ENCODE measurements at places on chromosomes 16 and 17.
A peak's percentile ranks its signal among the peaks of the same experiment; 100 is the strongest.

DNA sequence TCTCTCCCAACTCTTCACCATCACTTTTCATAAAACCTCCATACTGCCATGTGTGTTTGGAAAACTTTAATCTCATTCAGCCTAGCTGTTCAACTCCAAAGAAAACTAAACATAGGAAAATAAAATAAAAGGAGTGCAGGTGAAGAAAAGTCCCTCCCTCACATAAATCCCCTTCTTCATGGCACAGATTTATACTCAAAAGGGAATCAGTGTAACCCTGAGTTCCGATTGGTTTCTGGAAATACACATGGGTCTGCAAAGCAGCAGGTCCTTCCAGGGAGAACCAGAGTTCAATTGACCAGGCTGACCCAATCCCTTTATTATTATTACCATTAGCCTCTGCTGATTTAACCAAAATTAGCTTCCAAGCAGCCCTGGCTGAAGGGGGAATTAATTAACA lies 8.9 kb upstream of the HOXB2 start:
- DNase-seq = no peak

DNA sequence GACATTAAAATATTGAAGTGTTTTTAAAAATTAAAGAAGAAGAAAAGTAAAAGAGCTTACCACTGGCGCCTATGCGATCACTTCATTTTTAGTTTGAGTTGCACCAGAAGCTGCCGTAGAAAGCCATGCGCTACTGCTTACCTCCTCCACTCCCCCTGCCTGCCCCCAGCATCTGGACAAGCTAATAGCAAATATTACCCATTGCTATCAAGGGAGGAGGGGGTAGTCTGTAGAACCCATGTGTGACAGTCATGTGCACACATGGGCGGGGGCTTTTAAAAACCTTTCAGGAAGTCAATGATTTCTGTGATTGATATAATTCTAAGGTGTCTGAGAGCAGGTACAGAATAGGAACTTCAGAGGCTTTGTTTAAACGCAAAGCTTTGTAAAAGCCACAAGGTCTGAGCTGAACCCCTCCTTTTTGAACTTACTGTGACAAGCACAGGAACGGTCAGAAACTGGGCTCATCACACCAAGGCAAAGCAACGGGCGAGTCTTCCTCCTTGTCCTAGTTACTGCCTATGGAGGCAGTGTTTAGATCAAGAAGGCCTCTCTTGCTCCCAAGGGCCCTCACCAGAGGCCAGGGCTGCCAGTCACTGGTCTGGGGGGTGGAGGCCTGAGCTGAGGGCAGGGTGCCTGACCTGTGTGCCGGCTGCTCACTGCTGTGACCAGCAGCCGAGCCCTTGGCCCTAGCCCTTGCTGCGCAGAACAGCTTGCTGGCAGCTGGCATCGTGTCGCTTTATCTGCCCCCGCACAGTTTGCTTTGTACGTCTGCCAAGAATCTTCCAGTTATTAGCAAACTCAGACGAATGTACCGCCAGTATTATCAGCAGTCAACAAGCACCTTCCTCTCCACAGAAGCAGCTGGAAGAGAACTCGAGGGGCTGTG lies 15.0 kb downstream of the GINS2 start:
- no peak for DNase-seq

DNA sequence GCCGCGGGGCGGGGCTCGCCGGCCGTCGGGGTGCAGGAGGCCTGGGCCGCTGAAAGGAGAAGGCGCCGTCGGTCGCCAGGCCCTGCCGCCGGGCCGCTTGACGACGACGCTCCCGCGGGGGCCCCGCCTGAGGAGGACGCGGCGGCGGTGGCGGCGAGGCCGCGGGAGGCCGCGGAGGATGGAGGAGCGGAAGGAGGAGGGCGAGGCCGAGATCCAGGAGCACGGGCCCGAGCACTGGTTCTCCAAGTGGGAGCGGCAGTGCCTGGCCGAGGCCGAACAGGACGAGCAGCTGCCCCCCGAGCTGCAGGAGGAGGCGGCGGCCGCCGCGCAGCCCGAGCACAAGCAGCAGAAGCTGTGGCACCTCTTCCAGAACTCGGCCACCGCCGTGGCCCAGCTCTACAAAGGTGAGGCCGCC lies 430 bp downstream of the HAPSTR1 start:
- peak; percentile 54 for DNase-seq

DNA sequence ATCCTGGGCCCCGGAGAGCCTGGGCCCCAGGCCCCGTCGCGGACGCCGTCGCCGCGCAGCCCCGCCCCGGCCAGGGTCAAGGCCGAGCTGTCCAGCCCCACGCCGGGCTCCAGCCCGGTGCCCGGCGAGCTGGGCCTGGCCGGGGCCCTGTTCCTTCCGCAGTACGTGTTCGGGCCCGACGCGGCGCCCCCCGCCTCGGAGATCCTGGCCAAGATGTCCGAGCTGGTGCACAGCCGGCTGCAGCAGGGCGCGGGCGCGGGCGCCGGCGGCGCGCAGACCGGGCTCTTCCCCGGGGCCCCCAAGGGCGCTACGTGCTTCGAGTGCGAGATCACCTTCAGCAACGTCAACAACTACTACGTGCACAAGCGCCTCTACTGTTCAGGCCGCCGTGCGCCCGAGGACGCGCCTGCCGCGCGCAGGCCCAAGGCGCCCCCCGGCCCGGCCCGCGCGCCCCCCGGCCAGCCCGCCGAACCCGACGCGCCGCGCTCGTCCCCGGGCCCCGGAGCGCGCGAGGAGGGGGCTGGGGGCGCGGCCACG lies 36.8 kb upstream of the ZC3H18 start:
- DNase-seq = peak; percentile 36

DNA sequence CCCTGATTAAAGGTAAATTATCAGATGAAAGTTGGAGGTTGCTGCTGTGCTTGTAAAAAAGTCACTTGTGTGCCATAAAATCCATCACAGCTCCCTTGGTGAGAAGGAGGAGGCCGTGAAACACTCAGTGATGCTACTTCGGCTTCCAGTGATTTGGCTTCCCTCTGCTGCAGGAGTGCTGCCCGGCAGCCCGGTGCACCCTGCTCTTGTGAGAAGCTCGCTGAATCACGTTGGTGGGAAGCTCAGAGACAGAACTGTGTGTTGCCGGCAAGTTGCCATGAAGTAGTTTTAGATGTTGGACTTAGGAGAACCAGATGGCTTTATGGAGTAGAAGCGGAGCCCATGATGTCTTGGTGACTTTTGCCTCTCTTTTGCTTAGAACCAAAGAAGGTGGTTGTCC lies 33.3 kb downstream of the MSI2 start:
- DNase-seq = no peak

GRCh38 chr16:47052666-47053640 lies 79.5 kb upstream of the DNAJA2 start:
- DNase-seq = no peak

- DNase-seq = no peak
Observed at GRCh38 chr16:53220585-53220984, 165.8 kb downstream of the CHD9 start.

DNA sequence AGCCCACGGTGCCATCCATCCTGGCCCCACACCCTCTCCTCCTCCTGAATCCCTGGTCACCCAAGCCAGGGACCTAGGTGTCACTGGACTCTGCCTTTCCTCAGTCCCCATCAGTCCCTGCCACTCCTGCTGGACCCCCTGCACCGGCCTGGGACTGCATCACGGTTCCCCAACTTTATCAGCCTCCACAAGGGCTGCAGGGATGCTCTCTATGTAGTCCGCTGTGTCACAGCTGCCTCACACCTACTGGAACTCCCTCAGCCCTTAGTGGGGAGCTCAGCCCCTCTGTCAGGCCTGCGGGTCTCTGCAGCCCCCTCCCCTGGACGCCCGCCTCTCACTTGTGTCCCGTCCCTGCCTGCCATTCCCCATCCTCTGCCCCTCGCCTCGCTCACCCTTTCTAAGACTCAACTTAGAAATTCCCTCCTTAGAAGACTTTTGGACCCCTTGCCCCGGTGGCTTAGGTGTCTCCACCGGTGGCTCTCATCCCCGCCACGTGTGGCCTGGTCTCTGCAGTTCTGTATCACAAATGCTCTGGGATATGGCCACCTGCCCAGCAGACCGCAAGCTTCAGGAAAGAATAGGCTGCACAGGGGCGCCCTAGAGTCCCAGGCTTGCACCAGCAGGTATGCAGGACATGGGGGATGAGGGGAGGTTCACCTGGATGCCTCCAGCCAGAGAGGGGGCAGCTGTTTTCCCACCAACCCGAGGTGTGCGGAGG lies 62.9 kb downstream of the PRMT7 start:
- no peak for DNase-seq

DNA sequence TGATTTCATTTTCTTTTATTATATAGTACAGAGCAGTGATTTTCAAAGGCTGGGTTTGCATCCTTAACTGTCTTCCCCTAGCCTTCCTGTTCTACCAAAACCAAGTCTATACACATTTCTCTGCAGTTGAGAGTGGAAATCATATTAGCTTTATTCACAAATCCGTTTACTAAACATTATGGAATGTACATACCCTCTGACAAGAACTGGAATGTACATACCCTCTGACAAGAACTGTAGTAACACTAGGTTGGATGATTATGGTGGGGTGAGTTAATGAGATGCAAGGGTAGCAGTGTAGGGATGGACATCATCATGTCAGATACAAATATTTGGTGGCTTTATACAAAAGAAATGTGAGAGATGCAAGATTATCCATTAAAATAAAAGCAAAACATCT lies 154.8 kb downstream of the CYB561 start:
- no peak for DNase-seq

- DNase-seq = no peak
Observed at GRCh38 chr16:76970087-76970744, 220.8 kb upstream of the MON1B start.

DNA sequence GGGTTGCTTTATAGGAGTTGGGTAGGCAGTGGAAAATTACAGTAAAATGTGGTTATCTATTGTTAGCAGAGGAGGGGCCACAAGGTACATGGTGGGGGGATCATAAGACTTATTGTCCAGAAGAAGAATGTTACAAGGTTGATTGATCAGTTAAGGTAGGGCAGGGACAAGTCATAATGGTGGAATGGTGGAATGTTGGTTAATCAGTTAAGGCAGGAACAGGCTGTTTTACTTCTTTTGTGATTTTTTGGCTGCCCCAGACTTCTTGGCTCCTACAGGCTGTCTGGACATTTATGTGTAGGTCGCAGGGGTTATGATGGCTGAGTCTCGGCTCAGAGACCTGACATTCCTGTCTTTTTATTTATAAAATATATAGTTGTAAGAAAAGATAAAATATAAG lies 2277.1 kb downstream of the TP53TG3F start:
- DNase-seq = no peak

DNA sequence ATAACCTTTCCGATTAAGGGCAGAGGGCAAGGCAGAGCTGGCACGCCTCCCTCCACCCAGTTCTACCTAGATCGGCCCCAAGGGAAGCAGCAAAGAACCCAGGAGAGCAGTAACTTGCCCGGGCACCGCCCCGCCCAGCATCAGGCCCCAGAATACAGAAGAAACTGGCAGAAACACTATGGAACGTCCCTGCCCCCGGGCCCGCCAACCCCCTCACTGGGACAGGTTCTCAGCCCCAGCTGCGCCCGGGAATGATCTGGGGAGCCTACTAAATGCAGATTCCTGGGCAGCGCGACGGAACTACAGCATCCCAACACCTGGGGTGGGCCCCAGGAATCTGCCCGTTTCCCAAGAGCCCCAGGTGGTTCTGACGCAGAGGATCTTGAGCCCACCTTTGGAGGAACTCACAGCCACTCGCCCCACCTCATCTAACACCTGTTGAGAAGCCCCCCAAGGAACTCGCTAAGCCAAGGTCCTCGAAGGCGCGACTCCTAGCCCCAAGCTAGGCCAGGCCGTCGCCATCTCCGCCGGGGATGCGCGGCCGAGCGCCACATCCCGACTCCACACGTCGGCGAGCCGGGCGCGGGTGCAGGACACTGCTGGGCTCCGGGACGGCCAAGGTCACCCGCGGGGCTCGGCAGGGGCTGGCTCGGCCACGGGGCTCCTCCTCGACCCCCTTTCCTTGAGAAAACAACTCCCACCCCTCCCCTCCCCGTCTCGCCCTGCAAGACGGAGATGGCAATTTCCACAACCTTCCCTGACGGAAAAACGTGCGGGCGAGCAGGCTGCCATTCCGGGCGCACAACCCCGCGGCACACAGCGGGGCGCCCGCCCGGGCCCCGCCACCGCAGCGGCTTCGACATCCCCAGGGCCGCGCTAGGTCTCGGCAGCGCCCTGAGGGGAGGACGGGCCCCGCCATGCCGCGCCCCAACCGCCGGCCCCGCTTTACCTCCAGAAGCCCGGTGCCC lies 913 bp downstream of the CDIP1 start:
- DNase-seq = no peak

GRCh38 chr17:17228521-17229279 lies 8.3 kb downstream of the FLCN start:
- no peak for DNase-seq

DNA sequence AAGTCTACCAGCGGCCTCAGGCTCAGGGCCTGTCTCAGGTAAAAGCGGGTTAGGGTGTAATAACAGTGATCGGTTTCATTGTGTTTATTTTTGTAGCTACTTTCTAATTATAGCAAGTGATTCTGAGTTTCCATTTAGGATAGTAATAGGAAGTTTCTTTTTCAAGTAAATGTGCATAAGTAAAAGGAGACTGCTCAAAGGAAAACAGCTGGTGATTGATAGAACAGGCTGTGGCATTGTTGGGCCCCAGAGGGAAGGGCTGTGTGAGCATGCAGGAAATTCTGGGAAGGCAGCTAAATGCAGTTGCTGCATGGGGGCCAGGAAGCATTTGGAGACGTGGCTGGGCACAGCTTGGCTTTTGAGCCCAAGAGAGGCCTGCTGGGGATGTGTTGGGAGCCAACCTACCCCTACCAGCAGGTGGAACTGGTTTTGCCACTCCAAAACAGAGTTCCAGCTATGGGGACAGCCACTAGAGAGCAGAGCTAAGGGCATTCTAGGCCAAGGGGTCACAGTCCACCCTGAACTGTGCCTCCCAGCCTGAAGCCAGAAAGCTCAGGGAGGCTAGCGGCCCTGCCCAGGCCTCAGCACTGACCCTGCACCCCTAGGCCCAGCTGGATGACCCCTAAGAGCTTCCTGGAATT lies 12.6 kb downstream of the SNX20 start:
- no peak for DNase-seq

DNA sequence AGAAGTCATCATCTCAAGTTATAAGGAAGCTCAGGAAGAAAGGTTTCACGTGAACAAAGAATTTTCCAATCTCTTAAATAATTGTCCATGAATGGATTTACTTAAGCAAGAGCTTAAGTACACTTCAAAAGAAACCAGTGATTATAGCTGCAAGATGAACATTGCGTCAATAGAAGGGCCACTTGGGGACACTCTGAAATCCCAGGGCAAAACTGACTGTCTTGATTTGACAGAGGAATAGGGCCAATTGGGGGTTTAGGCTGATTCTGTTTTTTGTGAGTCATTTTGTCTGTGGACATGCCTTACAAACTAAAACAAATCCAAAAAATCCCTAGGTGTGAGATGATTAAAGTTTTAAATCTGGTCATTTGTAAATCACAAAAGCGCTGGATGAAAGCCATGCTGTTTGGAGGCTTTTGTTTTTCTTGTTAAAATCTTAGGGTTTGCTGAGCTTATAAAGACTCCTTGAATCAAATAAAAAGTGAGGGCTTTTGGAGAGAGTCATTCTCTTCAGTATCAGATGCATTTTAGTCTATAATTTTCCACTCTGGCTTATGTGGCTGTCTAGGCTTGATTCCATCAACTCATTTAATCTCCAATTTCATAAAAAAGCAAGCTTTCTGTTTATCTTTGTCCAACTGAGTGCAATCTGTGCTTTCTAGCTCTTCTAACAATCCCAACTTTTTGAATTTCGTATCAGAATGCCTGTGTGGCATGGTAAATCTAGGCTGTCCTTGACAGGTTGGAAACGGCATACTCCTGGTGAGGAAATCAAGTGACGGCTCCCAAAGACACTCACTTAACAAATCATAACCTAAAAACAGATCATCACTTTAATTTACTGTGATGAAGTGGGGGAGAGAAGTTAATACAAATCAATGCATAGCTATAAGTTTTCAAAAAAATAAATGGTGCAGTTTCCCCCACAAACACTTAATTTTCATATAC lies 98.2 kb upstream of the SOX9 start:
- no peak for DNase-seq

- DNase-seq = no peak
Observed at GRCh38 chr17:34725725-34726124, 146.3 kb downstream of the TMEM132E start.

Measured in occipital lobe (tissue), 3 donors.